T-helper 22 cell (primary cell): ENCODE measurements at places on chromosomes 2 and 18.

DNA sequence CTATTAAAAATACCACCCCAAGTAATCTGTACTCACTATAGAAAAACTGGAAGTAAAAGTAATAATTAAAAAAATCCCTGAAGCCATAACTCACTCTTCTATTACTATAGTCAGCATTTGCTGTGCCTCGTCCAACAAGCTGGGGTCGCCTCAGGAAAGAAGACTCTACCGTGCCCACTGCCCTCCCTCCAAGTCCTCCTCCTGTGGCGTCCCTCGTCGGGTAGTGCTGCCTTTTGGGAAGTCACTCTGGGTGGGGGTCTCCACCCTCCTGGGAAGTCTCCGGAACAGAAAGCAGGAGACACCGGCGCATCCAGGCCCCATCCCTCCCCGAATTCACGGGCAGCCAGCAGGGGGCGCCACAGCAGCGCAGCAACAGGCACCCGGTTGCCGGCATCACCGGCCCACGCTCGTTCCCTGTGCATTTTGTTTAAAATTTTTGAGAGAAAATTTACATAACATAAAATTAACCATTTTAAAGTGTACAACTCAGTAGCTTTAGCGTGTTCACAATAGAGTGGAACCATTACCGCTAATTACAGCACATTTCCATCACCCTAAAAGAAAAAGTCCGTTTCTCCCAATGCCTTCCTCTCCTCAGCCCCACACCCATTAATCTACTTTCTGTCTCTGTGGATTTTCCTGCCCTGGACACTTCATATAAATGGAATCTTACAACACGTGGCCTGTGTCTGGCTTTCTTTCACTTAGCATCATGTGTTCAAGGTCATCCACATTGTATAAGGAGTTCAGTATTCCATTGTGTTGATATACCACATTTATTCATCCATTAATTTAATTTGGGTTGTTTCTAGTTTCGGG, 62.2 kb downstream of the ADNP2 start:
- no peak for DNase-seq

DNA sequence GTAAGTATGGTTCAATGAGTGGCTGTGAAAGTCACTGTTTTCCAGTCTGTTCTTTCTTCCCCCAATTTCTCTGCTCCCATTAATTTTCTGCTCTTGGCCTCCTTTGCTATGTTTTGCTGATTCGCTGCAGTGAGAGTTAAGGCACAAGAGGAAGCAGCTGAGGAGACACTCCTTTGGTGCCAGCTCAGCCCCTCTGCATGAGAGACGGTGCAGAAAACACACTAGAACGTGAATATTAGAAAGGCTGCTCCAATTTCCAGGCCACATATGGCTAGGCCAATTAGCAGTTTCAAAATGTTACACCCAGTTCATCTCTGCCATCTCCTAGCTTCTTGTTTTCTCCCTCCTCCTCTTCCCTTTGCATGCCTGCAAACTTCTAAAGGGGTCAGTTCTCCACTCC, 38.9 kb downstream of the AKAIN1 start:
- no peak for DNase-seq

GRCh38 chr2:180258041-180258537, 251.0 kb upstream of the CWC22 start:
- no peak for DNase-seq

DNA sequence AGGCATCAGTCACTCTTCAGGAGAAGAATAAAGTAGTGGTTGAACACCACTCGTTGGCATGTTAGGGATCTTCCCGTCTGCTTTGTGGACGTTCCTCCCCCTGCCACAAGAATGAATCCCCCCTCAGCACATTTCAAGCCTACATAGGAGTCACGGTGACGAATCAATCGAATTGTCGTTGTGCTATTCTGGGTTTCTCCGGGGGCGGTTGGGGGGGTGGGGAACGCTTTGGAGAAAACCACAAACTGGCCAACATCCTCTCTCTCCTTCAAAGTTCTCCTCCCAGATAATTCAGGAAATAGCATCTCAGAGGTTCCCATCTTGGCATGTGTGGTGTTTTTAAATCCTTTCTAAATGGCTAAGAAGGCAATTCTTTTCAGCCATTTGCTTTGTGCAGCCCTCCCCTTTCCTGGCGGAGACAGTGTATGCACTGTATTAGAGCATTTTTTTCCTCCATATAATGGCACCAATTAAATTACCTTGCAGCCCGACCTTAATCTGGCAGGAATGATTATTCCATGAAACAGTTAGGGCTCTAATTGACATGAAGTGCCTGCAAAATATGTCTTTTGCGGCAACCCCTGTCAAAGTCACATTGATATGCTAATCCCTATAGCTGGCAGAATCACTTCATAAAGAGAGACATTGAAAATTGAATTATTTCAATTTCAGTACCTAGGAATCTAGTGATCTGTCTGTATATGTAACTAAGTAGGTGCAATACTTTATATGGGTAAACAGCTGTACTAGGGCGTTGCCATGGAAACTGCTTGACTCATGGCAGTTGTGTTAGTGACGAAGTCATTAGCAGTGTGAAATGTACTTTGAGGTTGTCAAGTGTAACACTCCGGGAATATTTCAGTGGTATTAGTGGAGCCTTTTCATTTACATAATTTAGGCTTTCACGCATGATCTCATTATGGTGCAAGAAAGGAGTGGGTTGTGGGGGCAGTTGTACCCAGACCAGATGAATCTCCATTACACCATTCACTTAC, 323.4 kb upstream of the SLC14A2 start:
- DNase-seq, result no peak

DNA sequence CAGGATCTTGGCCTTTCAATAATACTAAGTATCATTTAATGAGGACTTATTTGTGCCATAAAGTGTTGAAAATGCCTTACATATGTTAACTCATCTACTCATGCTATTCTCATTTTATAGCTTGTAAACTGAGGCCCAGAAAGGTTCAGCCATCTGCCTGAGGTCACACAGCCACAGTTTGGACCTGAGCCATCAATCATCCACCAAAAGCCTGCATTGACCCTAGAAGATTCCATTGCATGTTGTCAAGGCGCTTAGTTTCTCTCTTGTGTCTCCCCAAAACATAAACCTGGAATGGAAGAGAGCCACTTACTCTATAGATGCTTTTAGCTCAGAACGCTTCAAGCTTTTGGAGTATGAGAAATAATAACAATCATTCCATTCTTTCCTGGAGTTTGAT, 26.8 kb downstream of the NPAS2 start:
- no peak for DNase-seq

GRCh38 chr2:212695426-212695825, 156.8 kb upstream of the ERBB4 start:
- no peak for DNase-seq

DNA sequence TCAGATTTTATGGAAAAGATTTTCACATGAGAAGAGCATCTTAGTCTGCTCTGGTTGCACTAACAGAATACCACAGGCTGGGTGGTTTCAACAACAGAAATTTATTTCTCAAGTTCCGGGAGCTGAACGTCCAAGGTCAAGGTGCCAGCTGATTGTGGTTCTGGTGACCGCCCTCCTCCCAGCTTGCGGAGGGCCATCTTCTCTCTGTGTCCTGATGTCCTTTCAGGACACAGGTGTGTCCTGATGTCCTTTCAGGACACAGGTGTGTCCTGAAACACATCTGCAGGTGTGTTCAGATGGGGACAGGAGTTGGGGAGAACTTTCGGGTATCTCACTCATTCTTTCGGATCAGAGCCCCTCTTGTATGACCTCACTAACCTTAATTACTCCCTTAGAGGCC, 374.9 kb downstream of the SOX11 start:
- no peak for DNase-seq

DNA sequence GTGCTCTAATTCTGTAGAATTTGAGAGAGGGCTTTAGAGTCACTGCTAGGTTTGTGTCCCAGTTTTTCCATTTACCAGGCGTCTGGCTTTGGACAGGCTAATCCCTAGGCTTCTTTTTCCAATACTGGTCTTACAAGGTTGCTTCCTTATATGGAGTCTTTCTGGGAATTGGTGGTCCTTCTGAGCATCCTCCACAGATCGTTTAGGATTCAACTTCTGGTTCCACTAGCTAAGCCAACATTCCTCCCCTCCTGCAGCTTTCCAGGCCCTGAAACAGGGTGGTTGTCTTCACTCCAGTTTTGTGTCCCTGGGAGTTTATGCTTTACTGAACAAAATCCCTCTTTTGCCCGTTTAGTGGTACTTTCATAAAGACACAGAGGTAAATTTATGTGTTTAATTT, 170.6 kb downstream of the CERS6 start:
- DNase-seq, result no peak

- DNase-seq, result no peak
Measured at GRCh38 chr2:173830170-173830569, 135.0 kb downstream of the SP3 start.

DNA sequence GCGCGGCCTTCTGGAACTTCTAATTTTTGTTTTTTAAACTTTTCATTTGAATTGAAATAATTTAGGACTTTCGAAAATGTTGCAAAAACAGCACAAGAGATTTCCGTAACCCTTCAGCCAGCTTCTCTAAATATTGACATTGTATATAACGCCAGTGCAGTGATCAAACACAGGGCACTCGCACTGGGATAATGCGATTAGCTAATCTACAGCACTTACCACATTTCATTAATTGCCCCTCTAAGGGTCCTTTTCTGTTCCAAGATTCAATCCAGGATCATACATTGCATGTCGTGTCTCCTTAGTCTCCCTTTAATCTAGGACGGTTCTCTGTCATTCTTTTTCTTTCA, 343 bp upstream of the CD302 start:
- no peak for DNase-seq

- no peak for DNase-seq
Measured at GRCh38 chr2:169139993-169140767, 70.8 kb downstream of the DHRS9 start.

GRCh38 chr2:127342101-127342500, 45.7 kb downstream of the MAP3K2 start:
- no peak for DNase-seq

- DNase-seq, result no peak
Measured at GRCh38 chr2:183123117-183123958, 905 bp upstream of the NUP35 start.

- no peak for DNase-seq
Measured at GRCh38 chr2:112001136-112001715, 53.8 kb upstream of the TMEM87B start.

GRCh38 chr2:18357537-18357936, 202.9 kb downstream of the RDH14 start:
- no peak for DNase-seq

GRCh38 chr18:23690505-23691068, 1.3 kb downstream of the LAMA3 start:
- DNase-seq, result no peak

DNA sequence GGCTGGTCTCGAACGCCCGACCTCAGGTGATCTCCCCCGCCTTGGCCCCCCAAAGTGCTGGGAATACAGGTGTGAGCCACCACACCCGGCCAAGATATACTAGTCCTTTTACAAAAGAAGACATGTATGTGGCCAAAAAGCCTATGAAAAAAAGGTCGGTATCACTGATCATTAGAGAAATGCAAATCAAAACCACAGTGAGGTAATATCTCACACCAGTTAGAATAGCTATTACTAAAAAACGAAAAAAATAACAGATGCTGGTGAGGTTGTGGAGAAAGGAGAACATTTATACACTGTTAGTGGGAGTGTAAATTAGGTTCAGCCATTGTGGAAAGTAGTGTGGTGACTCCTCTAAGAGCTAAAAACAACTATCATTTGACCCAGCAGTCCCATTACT, 26.4 kb downstream of the KLHL23 start:
- DNase-seq, result no peak

GRCh38 chr2:58137221-58137620, 90.6 kb downstream of the VRK2 start:
- no peak for DNase-seq

DNA sequence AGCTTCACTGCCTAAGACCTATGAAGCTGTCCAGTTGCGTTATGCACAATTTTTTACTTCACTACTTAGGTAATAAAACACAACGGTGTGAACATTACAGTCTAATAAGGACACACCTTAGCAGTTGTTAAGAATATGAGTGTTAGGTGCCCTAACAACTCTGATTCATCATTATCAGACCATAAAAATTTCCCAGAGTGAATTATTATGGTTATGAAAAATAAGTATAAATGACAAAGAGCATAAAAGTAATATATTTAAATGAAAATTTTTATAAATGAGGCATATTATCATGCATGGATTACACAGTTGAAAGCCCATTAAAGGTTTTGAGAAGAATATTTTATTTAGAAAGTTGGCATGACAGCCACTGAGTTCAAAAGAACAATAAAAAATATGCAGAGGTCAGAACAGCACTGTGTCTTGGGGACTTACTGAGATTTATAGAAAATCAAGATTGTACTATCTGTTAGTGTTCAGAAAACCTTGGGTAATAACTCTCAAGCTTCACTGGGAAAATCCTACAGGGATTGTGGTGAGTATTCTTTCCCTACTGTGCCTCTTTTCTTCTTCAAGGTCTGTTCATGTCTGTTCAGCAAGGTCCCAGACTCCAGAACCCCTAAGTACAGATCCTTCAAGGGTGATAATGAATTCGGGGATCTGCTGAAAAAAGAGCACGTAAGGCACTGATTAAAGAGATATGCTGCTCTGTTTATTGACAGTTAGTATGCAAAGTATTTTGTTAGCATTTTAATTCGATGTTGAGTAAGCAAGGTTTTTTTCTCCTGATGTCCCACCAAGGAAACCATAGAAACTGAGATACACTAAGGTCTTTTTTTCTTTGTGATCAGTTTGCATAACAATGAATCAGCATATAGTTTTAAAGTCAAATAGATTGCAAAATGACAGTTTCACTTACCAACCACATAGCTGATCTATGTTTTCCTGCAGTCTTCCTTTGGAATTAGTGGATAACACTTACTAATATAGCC, 250.0 kb downstream of the DSEL start:
- no peak for DNase-seq

GRCh38 chr2:240568678-240569522, 616 bp downstream of the RNPEPL1 start:
- DNase-seq, result no peak

DNA sequence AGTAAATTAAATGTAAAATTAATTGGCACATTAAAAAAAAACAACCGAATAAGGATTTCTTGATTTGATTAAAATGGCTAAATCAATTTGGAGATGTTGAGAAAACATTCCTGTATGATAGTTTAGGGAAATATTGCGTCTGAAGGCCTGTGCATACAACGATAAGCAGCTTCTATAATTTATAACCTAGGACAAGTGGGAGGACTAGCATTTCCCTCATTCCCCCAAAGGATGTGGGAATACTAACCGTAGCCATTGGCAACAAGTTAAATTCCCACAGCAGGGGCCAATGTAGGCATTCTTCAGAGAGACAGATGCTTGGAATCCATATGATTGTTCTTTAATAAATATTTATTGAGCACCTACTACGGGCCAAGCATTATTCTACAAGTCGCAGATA, 134.5 kb downstream of the NYAP2 start:
- no peak for DNase-seq

GRCh38 chr18:39340418-39340817, 1774.8 kb upstream of the CELF4 start:
- DNase-seq, result no peak

DNA sequence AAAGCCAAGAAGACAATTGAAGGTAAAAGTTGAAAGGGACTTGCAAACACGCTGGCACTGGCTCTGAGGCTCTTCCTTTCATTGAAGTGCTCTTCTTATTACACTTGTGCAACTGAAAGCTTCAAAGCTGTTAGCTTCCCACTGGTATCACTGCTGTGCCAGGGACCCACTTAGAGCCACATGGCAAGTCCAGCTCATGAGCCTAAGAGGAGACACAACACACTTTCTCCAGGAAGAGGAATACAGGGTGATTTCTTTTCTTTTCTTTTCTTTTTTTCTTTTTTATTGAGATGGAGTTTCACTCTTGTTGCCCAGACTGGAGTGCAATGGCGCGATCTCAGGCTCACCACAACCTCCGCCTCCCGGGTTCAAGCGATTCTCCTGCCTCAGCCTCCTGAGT, 218.2 kb downstream of the ATAD2B start:
- no peak for DNase-seq

- DNase-seq, result no peak
Measured at GRCh38 chr2:216056739-216057138, 24.9 kb downstream of the PECR start.
